ENCODE measurements at places on chromosomes 3 and 15.

- no peak for DNase-seq
These were observed 188.7 kb downstream of the UBE3A start for GRCh38 chr15:25250011-25250596.

DNA sequence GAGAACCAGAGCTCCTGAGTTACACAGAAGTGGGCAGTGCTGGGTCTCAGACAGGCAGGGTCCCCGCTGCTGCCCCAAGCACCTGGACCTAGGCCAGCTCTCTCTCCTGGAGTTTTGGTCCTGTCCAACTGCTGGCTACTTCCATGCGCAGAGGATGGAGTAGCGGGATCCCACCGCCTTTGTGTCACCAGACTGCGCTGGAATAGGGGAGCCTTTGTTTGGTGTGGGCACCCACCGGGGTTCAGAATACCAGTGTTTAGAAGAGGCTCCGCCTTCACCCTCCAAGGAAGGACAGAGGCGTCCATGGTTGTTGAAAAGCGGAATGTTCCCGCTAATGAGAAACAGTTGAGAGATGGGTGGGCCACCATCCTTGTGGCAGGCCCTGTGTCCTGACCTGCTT lies 154.4 kb downstream of the DNAJB8 start:
- DNase-seq = no peak

DNA sequence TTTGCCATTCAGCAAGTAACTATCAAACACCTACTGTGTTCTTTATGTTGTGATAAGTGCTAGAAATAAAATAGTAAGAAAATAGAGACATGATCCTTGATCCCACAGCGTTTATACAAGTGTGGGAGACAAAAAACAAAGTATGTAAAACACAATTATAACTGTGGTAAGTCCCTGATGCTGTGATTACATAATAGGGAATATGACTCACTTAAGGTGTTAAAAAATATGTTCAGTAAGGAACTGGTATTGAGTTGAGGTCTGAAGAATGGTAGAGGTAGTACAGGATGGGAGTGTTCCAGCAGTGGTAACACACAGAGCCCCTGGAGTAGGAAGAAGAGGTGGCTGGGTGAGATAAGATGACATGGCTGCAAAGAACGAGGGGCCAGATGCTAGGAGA lies 132.1 kb upstream of the TMC3 start:
- DNase-seq = no peak

DNA sequence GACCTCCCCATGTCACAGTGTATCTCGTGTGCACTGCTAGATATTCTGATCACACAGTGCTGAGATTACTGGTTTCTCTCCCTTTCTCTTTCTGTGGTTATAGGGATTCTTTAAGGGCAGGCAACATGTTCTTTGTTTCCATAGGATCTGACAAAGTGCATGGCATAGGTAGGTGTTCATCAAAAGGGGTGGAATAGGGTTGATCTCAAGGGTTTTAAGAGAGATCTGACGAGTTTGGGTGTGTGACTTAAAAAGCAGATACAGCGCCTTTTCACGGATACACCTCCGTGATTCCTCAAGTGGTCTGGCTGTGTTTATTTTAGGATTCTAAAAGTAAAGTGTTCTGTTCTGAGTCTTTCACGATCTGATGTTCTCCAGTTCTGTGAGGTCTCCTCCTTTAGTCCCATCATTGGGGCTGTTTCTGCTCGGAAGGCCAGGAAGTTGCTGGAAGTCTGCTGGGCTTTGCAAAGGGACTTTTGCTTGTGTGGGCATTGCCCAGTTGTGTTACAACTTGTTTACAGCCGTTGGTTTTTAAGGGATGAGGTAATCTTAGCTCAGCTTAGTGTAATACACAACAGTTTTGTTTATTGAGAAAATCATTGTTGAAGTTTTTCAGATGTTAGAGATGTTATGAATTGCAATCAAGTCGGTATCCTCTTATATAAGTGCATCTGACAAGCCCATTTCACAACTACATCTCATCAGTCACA lies 34.8 kb downstream of the IGF1R start:
- DNase-seq = no peak

Data from K562 (cell line).